ENCODE measurements at places on chromosomes 4 and X.

DNA sequence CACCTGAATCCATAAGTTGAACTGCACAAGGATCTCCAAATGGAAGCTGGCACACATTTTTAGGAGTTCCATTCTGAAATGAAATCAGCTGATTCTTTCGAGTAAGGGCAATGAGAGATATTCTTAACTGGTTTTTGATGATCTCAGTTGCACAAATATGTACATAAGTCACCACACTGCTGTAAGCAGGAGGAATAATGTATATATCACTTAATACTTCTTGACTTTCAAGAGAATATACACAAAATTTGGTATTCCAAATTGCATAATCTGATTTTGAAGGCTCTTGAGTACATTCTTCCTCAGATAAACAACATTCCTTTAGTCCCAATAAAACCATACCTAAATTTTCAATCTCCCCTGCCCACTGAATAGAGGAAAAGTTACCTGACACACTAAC is 8.2 kb downstream of the FANCB start:
- DNase-seq: peak; percentile 62

- DNase-seq: no peak
Observed at GRCh38 chr4:6324999-6325787, 55.5 kb downstream of the WFS1 start.

- no peak for DNase-seq
Observed at GRCh38 chr4:38614231-38614630, 49.8 kb upstream of the KLF3 start.

DNA sequence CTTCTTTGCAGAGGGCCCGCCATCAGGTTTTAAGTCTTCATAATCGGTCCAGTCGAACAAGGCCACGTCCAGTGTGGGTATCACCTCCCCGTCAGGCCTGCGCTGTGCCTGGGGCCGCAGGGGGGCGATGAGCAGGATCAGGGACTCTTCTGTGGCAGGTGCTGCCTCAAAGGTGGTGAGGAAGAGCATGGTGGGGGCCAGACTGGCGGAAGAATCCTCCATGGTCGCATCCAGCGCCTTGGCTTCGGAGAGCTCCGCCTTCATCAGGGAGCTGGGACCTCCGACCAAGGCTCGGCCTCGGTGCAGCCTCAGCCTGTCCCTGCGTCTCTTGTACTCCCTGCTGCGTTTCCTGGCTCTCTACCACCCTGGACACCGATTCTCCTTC is 17.5 kb downstream of the FAM9A start:
- DNase-seq: no peak

GRCh38 chr4:19130866-19131265 is 1109.3 kb upstream of the LCORL start:
- peak; percentile 85 for DNase-seq

DNA sequence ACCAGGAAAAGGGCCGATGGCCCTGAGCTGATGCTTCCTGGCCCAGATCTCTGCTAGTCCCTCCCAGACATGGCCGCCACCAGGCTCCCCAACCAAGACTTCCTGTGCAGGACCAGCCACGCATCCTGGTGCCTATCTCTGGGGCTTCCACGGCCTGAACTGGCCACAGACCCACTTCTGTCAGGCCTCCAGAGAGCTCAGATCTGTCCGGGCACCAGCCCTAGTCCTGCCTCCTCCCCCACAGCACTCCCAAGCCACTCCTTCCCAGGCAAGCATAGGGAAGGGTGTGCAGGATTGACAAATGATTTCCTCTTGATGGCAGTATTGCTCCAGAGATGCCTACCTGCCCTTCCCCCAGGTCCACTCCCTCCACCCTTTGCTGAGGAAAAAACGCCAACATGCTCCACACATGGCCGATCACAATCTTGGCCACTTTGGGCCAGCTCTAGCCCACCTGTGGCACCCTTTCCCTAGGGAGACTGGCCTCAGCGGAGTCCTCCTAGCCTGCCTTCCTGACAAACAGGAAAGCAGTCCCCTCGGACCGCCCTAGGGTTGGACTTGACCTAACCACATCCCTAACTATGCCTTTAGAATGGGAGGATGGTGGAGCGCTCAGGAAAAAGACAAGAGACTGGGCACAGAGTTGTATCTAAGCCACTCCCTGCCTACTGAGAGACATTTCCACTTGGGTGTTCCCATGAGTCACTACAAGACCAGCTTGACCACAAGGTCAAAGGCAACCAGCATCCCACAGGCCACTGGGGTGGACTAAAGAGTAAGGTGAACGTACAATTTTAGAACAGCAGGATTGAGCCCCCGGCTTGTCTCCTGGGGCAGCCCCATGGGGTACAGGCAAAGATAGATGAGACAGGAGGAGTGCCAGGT is 277.5 kb upstream of the AGTR2 start:
- peak; percentile 10 for DNase-seq

GRCh38 chrX:153392642-153393321 is 8.4 kb downstream of the PNMA6E start:
- no peak for DNase-seq

DNA sequence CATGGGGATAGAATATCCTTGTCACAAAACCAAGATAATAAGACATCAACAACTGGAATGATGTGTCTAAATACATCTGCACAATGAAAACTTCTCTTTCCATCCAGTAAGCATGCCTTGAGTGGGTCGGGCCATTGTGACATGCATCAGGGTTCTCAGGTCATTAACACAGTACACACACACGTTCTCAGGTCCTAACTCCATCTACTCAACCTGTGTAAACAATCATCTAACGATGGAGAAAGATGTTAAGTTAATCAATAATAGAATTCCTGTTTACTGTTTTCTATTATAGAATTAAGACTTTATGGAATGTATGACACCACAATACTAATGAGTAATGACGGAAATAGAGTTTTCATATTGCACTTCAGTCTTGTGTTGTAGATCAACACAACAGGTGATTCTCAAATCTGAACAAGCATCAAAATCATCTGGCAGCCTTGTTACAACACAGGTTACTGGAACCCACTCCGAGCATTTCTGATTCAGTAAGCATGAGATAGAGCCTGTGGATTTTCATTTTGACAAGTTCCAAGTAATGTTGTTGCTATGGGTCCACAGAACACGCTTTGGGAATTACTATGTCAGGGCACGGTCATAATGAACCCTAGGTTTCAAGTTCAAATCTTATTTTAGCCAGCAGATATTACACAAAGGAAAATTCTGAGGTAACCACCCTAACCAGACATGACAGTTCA is 315.8 kb upstream of the TEX13C start:
- no peak for DNase-seq

DNA sequence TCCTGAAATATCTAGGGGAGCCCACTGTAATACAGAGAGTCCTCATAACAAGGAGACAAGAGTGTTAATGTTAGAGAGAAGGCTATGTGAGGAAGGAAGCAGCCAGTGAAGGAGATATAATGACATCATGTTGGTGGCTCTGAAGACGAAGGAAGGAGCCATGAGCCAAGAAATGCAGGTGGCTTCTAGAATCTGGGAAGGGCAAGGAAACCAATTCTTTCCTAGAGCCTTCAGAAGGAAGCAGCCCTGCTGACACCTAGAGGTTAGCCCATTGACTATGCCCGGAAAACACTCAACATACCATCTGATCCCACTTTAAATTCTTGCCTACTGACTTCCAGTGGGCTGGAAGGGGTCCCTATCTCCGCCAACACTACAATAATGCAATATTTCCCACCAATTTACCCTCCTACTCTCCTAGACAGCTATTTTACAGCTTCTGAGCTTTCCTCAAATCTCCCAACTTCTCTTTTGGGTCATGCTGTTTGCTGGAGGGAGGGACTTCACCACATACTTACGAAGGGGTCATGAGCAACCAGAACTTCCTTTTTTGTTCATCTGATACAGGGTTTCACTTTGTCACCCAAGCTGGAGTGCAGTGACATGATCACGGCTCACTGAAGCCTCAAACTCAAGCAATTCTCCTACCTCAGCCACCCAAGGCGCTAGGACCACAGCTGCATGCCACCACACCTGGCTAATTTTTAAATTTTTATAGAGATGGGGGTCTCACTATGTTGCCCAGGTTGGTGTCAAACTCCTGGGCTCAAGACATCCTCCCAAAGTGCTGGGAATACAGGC is 25.2 kb upstream of the G3BP2 start:
- DNase-seq: no peak

DNA sequence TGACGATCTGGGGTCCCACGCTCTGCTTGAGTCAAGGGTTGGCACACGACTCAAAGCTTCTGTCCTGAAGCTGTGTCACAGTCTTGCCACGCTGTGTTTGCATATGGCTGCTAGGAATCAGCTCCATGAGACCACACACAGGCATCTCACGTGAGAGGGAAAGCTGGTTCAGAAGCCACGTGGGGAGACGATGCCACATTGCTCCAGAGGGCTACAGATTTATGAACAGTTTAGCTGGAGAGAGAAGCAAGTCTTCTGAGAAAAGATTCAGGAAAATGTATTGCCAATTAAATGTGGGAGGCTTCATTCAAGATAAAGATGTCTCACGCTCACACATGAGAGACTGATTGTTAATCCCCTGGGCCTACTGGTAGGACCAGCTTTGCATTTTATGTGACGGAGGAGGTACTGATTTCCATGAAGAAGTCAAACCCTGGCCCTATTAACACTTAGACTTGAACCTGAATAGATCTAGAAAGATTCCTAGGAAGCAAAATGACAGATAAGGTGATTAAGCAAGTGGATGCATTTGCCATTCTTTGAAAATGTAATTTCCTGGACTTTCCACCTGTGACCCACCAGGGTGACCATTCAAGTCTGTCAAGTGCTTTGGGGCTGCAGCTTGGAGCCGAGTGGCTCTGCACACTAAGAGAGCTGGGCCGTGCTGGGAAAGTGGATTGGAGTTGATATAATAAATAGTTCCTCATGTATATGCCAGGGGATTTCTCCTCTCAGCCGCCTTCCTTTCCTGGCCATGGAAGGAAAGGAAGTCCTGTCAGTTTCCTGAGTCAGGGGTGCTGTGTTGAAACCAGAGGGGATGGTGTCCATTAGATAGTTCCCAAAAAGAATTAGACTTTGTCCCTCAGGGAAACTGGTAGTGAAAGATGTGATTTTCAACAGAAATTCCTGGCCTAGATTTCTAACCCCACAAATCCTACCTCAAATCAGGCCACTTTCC is 29.0 kb downstream of the ENPP6 start:
- no peak for DNase-seq

- DNase-seq: no peak
Observed at GRCh38 chr4:177236886-177237285, 72.8 kb upstream of the NEIL3 start.

- DNase-seq: no peak
Observed at GRCh38 chr4:172951679-172952451, 216.7 kb upstream of the GALNT7 start.

- DNase-seq: no peak
Observed at GRCh38 chr4:128513664-128514484, 226.3 kb upstream of the PGRMC2 start.

DNA sequence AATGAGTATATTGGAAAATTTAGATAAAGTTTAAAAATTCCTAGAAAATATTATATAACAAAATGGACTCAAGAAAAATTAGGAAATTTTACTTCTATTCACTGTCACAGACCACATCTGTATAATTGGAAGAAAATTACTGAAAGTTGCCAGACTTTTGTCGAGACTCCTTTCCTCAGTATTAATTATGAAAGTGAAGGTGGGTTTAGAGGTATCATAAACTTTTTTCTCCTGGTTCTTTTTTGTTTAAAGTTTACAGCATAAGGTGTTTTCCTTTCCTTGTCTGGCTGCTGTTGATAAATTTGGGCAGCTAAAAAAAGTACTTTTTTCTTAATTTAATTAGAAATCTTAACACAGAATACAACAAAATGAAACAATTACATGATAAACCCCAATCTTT is 6.7 kb upstream of the TEX13D start:
- DNase-seq: no peak

DNA sequence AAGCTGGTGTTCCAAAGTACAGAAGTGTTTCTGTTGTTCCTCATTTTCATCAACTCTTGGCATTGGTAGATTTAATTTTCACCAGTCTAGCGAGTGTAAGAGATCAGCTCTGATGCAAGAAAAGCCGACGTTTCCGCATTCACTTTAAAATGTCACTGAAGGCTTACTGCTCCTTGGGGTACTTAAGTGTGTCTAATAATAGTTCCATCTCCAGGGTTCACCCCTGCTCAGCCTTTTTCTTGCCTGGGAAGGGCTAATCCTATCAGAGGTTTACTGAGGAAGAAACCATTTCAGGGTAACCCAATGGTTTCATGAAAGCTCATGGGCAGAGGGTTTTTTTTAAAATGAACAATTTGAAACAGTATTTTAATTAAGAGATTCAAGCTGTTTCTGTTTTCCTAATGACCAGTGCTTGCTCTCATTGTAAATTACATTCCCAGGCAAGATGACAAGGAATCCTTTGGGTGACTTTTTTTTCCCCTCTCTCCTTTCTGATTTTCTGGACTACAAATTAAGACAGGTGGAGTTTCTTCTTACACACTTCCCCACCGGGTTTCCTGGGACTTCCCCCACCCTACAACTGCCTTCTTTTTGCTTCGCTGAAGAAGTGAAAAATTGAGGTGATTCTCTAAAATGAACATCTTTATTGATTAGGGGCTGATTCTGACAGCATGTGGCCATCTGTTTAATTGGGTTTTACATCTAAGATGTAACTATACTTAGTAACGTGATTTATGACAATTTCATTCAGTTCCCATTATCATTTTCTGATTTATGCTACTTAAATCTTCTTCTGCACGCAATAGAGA is 78.7 kb upstream of the CBLL2 start:
- no peak for DNase-seq

- no peak for DNase-seq
Observed at GRCh38 chr4:39932776-39933402, 44.8 kb downstream of the PDS5A start.

- DNase-seq: no peak
Observed at GRCh38 chrX:78106651-78106986, 2.6 kb downstream of the PGK1 start.

DNA sequence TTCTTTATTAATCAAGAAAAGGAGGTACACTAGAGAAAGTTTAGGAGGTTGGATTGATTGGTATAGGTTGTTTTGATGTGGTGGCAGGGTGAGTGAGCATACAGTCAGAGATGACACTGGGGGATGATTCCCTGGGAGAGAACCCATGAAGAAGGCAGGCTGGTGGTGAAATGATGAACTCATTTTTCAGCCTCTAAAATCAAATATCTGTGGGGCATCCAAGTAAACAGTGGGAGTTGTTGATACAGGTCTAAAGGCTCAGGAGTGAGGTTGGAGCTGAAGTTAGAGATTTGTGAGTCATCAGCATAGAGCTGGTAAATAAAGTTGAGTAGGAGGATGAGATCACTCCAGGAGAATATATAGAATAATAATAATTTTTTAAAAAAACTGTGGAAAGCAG is 10.0 kb upstream of the AP1S2 start:
- peak; percentile 7 for DNase-seq

- peak; percentile 69 for DNase-seq
Observed at GRCh38 chrX:141220342-141221008, 21.8 kb downstream of the SPANXC start.

DNA sequence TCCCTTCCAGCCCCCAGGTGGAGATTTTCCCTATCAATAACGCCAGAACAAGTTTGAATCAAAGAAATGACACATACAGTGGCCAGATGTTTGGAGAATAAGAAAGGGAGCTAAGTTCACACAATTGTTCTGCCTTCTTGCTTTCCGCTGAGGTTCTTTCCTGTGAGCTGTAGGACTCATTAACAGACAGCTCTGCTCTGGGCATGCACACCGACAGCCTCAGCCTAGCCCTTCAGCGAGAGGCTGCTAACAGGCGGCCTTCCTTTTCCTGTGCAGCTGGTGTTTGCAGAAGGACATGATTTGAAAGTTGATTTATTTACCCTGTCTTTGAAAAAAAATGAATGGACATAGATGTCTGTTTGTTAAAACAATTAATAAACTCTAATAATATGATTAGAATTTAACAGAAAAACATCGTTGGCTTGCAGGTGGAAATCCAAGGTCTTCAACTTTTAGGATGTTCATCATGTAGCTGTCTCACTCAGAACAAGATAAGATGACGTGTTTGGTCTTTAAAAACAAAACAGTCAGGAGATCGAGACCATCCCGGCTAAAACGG is 183.3 kb downstream of the KDR start:
- no peak for DNase-seq
